ENCODE measurements at places on chromosomes 7 and 10.

- DNase-seq = no peak
Observed at GRCh38 chr10:131533846-131534526, 222.5 kb upstream of the TCERG1L start.

GRCh38 chr7:7491044-7491443, 44.6 kb downstream of the COL28A1 start:
- no peak for DNase-seq

DNA sequence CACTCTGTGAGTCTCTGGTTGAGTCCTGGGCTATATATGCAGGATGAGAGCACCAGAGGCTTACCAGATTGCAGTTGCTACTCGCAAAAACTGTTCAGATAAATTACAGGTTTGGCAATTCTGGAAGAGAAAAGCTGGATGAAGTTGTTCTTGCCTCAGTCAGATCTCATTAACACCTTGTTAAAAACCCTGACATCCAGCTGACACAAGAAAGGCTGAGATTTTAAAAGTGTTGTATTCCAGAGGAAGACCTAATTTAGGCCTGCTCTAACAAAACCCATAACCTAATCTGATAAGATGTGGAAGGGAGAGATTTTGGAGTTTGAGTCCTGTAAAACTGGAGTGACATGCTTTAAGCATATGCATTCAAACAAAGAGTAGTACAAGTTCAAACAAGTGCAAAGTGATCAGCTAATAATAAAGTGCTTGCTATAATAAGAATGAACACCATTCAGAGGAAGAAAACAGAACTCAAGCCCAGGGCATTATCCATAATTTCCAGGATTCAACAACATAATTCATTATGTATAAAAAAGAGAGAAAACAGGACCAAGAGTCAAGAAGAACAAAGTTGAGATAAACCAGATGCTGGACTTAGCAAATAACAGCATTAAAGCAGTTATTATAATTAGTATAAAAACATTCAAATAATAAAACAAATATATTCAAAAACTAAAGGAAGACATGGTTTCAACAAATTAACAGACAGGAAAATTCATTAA, 135.5 kb downstream of the CD36 start:
- DNase-seq = no peak

DNA sequence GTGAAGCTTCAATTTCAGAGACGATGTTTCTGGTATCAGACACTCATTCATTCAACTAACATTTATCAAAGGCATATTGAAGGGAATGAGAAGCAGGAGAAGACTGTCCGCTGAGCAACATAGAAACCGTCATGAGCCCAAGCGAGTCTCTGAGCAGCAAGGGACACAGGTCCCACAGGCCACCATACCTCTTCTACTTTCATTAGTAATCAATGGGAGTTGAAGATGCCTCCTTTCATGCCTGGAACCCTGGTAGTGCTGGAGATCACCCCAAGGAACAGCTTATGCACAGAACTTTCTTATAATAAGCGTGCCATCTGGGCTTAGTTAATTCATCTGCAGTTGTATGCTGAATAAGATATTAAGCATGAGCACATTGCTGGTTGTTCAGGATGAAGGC, 1.2 kb downstream of the PAX4 start:
- DNase-seq = no peak

GRCh38 chr10:68899186-68899745, 1.8 kb upstream of the DDX50 start:
- no peak for DNase-seq

- no peak for DNase-seq
Observed at GRCh38 chr7:126656165-126656564, 596.6 kb downstream of the GRM8 start.

DNA sequence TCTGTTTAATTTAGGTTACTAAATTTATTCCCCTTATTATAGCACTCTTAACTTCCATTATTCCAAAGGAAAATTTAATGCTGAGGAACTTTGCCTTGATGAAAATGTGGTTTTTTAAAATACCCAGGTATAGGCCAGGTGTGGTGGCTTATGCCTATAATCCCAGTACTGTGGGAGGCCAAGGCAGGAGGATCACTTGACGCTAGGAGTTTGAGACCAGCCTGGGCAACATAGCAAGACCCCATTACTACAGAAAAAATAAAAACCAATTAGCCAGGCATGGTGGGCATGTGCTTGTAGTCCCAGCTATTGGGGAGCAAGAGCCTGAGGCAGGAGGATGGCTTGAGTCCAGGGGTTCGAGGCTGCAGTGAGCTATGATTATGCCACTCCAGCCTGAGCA, 32.4 kb downstream of the TMEM243 start:
- no peak for DNase-seq

DNA sequence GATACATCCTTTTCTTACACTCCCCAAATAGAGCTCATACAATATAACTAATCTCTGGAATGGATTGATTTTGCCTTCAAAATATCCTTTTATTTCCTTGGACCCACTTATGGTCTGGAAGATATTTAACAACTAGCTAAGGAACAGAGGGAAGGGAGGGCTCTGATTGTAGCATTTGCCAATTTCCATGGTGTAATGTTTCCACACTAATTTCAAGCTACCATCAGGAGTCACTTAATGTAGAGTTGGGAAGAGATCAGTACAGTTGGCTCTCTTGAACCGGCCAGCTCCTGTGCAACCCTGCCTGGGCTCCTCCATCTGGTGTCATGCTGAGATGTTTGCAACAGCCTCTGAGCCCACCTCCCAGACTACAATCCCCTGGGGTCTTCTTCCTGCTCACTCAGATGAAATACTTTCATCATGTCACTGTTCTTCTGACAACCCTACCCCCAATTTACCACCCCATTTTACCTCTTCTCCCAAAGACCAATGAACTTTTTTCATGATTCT, 8.0 kb upstream of the IL6 start:
- no peak for DNase-seq

- no peak for DNase-seq
Observed at GRCh38 chr7:105246256-105246655, 142.5 kb downstream of the SRPK2 start.

- peak; percentile 36 for DNase-seq
Observed at GRCh38 chr7:148688526-148688925, 10.2 kb upstream of the CUL1 start.

DNA sequence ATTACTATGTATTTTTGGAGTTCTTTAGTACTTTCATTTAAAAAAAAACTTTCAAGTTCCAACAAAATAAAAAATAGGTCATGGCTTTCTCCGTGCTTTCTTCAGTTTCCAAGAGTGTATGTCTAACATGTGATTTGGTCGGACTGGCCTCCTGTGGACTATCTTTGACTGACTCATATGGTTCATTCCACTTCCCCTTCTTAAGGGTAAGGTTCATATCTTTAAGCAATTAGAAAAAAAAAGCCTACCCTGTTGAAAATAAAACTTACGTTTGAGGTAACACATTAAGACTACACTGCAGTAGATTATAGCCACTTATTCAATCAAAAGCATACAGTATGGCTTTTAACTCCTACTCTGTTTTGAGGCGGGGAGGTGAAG, 112.8 kb upstream of the AHR start:
- DNase-seq = peak; percentile 74

GRCh38 chr7:143514487-143514886, 36.8 kb downstream of the TAS2R41 start:
- no peak for DNase-seq

- DNase-seq = no peak
Observed at GRCh38 chr10:98039690-98040381, 9.4 kb upstream of the CRTAC1 start.

DNA sequence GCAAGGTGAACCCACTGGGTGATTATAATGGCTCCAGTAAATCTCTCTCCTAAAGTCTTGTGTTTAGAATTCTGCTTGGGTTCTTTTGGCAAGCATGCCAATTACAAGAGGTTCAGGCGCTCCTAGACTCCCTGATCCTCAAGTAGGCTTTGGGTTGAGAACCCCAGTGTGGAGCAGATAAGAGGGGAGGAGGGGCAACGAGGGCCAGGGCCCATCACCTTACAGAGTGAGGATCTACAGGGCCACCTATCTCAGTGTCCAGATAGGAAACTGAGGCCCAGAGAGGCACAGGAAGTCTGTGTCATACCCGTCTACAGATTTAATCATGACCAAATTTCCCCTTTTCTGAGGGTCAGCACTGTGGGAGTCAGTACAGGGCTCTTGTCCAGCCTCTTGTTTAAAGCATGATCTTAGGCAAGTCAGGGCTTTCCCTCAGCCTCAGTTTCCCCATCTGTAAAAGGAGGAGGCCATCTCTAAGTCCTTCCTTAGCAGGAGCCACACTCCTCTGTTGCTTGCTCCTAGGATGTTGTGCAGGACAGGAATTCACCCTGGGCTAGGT, 4.4 kb downstream of the TACR2 start:
- DNase-seq = no peak

GRCh38 chr10:62386356-62387320, 12.5 kb downstream of the ZNF365 start:
- peak; percentile 61 for DNase-seq

DNA sequence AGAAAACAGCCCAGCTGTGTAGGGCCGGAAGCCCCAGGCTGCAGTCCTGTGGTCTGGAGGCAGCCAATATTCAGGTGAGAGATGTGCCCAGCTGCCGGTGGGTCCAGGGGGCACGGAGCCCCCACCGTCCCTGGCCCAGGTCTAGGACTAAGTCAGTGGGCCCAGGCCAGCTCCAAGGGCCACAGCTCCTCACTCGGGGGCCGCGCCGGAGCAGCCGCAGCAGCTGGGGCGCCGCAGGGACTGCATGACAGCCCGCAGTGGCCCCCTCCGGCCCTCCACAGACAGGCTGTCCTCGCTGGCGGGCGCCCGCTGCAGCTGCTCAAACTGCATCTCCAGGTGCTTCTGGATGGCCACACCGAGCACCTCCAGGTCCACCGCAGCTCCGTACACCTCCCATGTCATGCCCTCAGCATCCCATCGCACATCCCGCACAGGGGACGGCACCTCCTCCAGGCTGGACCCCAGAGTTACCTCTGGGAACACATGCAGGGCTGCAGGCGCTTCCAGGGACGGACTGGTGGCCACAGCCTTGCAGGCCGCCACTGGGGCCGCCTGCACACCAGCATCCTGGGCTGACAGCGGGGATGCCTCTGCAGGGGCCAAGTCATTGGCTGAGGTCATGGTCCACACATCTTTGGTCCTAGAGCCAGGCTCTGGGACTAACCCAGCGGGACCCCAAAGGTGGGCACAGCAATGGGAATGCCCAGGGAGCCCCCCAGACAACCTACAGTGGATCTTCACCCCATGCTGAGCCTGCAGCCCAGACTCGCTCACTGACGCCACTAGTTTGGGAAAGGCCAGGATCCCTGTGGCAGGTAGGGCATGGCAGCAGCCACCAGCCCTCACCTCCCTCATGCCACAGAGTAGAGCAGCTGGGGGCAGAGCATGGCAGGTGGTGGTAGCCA, 7.0 kb downstream of the GPRIN2 start:
- no peak for DNase-seq

GRCh38 chr10:79061441-79062315, 7.1 kb upstream of the ZMIZ1 start:
- DNase-seq = no peak

DNA sequence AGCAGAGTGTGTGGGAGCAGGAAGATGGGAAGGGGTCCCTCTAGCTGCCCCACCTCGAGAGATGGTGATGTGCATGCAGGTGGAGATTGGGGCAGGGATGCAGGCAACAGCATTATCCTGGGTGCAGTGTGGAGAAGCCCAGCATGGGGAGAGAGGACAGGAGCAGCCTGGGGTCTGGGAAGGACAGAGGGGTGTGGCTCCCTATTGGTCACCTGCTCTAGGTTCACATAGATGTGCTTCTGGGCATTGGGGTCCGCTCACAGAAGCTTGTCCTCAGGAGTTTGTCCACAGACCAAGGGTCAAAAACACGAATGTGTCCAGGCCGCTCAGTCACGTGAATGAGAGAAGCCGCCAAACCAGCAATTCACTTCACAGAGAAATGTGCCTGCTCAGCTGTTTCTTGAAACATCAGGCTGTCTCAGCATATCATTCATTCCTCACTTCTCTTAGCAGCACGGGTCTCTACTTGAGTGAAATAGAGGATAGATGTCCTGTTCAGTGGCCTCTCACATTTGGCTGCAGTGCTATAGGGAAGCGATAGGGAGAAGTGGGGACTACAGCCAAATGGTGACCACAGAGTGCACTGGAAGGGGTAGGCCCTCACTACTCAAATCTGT, 11.5 kb upstream of the SLC29A3 start:
- no peak for DNase-seq

GRCh38 chr10:3867454-3868270, 82.7 kb upstream of the KLF6 start:
- peak; percentile 10 for DNase-seq

GRCh38 chr10:30430544-30431298, 3.3 kb upstream of the MAP3K8 start:
- DNase-seq = no peak

GRCh38 chr10:60535427-60535826, 145.8 kb upstream of the ANK3 start:
- no peak for DNase-seq

DNA sequence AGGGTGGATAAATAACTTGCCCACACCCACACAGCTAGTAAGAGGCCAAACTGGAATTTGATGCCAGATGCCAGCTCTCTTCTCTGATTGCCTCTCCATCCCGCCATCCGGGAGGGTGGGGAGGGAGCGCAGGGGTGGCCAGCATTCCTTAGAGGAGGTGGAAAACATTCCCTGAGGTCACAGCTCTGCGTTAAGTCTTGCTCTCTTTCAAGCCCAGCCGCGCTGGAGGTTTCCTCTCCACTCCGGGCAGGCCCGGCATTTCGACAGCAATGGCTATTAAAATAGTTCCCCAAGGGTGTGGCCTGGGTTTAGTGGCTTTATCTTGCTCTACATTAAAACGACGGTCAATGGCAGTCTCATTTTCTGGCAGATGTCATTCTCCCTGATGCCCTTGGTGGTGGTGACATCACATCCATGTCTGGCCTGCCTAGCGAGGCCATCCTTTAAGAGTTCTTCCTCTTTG, 16.1 kb upstream of the C10orf71 start:
- no peak for DNase-seq

GRCh38 chr10:8174762-8175161, 120.3 kb downstream of the GATA3 start:
- no peak for DNase-seq

DNA sequence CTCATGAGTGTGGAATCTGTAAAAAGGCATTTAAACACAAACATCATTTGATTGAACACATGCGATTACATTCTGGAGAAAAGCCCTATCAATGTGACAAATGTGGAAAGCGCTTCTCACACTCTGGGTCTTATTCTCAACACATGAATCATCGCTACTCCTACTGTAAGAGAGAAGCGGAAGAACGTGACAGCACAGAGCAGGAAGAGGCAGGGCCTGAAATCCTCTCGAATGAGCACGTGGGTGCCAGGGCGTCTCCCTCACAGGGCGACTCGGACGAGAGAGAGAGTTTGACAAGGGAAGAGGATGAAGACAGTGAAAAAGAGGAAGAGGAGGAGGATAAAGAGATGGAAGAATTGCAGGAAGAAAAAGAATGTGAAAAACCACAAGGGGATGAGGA, 207.7 kb downstream of the ZEB1 start:
- peak; percentile 44 for DNase-seq

DNA sequence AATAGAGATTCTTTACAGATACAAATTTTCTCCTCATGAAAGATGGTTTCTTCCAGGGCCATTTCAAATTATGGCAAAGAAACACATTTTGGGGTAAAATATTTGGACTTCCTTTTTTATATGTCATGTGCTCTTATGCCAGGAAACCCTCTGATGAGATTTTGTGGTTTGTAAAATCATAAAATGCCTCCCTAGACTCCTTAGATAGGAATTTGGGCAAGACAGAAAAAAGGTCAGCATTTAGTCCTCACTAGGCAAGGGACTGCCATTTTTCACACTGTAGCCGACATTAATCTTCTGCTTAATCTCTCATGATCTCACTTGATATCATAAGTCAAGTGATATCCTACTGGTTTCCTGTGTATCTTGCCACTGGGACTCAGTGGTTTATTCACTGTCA, 286.4 kb downstream of the ARHGAP12 start:
- DNase-seq = peak; percentile 39

- DNase-seq = no peak
Observed at GRCh38 chr7:19574131-19574530, 134.7 kb downstream of the POLR1F start.

Data from fibroblast of skin of right quadriceps (primary cell).